Pancreas (tissue), 10 donors: ENCODE measurements at places on chromosomes 13 and 19.

DNA sequence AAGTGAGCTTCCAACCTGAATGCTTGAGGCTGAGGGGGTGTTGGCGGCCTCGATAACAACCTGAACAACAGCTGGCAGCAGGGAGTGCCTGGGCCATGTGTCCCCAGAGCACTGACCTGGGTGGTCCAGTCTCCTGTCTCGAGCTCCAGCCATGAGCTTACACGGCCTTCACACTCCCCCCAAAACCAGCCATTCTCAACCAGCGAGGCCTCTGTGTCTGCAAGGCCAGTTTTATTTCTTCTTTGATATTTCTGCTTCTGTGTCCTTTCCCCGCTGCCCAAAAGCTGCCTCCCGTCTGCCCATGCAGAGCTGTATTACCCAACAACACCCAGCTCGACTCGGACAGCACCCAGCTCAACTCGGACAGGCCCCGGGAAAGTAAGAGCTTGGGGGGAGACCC is 32.5 kb upstream of the TFDP1 start:
- no peak for DNase-seq

GRCh38 chr13:26483546-26483945 is 73.9 kb upstream of the WASF3 start:
- no peak for DNase-seq

GRCh38 chr13:36357692-36358091 is 11.5 kb upstream of the SPART start:
- DNase-seq: no peak

DNA sequence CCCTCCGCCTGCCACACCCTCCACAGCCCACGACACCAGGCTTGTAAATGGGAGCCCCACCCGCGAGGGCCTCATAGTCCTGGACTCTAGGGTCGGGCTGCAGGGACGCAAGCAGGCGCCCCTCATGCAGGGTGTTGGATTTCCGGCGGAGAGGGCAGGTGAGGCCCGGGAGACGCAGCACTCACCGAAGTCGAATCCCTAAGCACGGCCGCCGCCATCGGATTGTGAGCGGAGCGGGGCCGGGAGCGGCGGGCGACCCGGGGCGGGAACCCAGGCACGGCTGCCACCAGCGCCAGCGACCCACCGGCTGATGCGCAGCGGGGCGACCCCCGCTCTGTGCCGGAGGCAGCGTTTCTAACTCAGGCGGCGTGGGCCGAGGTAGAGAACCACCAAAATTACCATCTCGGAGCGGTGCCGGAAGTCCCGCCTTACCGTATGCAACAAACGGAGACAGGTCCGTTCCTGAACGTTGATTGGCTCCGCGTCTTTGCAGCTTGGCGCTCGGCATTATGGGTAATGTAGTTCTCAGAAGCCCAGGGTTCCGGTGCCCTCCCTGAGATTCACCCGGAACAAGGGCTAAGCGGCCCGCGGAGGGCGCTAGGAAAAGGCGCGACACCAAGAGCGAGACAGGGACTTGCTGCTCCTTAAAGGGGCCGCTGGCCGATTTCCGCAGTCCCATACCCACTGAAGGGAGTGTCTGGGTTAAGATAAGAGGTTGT is at the start of gene ZNF416:
TSS of gene ZNF416 (minus strand) at position 425 of the 719 bp plus-strand sequence. CDS start at position 218, 207 bp downstream.
- peak; percentile 96 for DNase-seq

DNA sequence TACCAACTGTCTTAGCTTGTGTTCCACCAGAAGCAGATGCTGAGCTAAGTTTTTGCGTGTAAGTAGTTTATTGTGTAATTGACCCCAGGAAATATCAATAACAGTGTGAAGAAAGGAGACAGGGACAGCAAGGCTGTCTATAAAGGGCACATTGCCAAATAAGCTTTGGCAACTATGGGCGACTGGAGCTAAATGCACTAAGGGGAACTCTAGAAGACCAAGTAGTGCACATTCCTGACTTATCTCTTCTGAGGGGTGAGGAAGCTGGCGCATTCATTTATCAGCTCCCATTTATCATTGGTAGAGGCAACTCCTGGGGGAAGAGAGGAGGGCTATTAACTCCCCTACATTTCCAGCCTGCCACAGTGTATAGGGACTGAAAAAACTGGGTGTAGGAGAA is 135.0 kb downstream of the DLEU7 start:
- no peak for DNase-seq

DNA sequence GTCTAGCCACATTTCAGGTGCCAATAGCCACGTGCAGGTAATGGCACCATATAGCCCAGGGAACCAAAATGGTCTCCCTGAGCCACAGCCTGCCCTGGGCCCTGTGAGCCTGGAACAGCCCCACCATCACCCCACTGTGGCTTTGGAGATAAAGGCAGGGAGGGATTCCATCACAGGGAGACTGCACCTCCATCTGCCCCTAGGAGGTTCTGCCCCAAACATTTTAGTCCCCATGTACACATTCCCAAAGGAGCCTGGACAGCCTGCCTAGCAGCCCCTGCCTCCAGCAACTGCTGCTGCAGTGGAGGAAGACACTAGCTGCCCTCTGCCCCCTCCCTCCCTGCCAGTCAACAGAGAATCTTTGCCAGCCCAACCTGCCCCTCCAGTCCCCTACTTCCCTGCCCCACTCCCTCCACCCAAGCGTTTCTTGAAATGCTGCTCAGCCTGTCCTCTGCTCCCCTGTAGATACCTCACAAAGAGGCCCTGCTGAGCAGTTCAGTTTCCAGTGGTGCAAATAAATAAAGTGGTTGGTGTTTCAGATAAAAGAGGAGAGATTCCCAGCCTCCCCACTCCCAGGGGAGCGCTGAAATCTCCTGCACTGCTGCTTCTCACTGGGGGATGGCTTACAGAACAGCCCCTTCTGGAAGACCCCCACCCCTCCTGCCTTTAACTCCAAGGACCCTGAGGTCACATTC is 921.8 kb downstream of the UQCRFS1 start:
- DNase-seq: no peak

DNA sequence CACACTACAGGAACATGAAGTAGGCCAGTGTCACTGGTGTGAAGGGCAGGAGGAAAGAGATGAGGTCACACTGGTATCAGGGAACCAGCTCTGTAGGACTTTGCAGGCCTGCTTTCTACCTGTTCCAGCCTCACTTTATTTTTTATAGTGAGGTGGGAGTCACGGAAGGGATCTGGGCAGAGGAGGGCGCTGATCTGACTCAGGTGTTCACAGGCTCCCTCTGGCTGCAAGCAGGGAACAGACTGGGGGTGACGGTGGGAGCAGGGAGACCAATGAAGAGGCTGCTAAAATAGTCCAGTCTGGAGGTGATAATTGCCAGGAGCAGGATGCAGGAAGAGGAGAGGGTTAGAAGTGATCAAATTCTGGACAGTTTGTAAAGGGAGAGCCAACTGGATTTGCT is 2.8 kb downstream of the THAP8 start:
- no peak for DNase-seq

- DNase-seq: no peak
These were observed 24.0 kb downstream of the SLC8A2 start for GRCh38 chr19:47447470-47448359.
